ENCODE measurements at places on chromosomes 7 and 10.
A peak's percentile ranks its signal among the peaks of the same experiment; 100 is the strongest.

- no peak for DNase-seq
Observed at GRCh38 chr10:29791773-29792172, 157.0 kb upstream of the SVIL start.

DNA sequence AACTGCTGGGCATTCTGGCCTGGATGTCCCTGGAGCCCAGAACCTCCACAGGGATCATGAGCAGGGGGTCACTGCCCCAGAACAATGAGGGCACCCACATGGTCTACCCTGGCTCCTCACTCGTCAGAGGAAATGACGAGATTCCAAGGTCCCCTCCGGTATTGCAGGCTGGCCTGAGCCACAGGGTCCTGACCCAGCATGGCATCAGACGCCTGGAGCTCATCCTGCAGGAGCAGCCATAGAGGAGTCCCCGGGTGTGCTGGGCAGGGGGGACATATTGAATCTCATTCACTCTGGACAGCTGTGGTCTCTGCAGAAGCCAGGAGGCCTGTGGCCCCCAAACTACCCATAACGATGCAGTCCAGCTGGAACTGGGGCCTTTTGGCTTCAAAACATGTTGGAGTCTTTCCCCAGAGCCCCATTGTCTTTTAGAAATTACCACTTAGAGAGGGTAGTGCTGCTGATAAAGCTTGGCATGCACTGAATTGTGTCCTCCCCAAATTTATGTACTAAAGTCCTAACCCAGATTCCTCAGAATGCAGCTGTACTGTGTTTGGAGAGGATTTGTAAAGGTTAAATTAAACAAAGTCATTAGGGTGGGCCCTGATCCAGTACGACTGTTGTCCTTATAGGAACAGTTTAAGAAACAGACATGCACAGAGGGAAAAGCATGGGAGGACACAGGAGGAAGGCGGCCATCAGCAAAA lies 27.7 kb downstream of the ANXA8 start:
- DNase-seq, result no peak

- DNase-seq, result no peak
Observed at GRCh38 chr10:6877722-6878392, 297.8 kb upstream of the PRKCQ start.

GRCh38 chr7:102918845-102919244 lies 6.0 kb downstream of the LRRC17 start:
- no peak for DNase-seq

- no peak for DNase-seq
Observed at GRCh38 chr7:84904561-84904960, 282.3 kb downstream of the SEMA3D start.

GRCh38 chr10:130638991-130639390 lies 502.8 kb downstream of the GLRX3 start:
- DNase-seq, result no peak

DNA sequence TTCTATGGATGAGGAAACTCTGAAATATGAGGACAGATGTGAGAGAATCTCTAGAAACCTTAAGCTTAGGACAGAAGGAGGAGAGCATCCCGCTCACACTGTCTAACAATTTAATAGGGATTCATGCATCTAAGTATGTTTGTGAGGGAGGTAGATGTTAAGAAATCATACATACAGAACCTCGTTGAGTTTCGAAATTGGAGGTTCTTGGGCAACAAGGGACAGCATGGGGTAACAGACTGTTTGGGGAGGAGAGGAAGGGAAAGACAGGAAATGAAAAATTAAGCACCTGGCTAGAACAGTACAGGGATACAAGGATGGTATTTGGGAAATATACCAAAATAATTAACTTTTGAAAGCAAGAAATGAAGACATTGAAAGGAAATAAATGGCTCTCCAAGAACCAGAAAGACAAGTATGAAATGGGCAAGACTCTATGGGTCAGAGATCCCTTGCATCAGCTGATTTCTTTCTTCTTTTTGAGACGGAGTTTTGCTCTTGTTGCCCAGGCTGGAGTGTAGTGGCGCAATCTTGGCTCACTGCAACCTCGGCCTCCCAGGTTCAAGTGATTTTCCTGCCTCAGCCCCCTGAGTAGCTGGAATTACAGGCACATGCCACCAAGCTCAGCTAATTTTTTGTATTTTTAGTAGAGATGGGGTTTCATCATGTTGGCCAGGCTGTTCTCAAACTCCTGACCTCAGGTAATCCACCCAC lies 207.9 kb downstream of the CTNNA3 start:
- DNase-seq, result no peak

DNA sequence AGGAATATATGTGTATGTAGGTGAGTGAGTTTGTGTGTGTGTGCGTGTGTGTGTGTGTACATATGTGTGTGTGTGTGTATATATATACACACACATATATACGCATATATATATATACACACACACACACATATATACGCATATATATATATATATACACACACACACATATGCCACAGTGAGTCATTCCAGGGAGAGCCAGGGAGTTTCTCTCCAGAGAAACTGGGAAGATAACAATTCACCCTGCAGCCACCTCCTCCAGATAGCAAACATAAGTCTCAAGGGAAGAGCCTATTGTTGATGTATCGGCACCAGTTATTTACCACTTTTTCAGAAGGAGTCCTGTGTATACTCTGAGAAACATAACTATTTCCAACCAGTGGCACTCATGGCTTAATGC lies 102.3 kb upstream of the STK17A start:
- no peak for DNase-seq

GRCh38 chr10:101066146-101066895 lies 4.5 kb downstream of the KAZALD1 start:
- DNase-seq, result peak; percentile 58

DNA sequence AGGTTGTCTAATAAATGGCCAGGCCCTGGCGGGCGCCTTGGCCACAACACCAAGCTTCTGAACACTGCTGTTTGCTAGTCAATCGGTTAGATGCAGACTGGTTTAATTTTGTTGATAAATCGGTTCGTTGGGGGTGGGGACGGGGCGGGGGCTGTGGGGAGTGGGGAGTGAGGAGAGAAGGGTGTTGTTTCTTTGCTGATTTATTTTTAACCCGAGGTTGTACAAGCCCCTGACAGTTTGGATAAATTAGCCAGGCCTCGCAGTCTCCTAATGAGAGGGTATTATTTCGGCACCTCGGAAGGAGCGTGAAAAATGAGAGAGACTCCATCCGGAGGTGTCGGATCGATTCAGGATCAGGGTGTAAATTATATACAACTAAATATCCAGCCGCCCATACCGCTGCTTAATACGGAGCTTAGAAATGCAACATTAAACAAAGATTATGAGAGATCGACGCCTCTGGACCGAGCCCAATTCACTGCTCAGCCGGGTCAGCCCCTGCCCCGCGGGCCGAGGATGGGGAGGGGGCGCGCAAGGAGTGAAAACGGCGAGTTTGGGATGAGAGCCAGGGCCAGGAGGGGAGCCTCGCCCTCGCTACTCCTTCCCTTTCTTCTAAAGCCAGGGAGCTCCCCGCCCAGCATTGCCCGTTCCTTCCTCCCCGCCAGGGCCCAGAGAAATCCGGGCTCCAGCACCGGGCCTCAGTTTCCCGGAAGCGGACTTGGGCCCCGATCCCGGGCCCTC lies 8.0 kb downstream of the UNCX start:
- no peak for DNase-seq

GRCh38 chr7:157073335-157073734 lies 62.9 kb upstream of the MNX1 start:
- DNase-seq, result no peak

DNA sequence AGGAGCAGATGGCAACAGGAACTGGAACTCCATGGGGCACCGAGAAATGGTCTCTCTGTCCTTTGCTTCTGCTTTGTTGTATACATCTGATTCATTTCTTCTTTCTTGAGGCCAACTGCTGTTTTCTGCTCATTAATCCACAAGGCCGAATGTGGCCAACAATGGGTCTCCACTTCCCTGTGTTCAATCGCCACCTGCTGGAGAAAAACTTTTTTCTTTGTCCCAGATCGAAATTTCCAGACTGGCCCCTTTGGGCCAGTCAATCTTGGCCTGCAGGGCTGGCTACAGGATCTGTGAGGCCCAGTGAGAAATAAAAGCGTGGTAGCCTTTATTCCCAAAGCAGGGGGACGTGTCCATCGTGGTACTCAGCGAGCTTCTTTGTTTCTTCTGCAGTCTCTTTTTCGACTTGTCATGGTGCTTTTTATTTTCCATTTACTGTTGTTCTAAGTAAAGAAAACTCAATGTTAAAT lies 58.8 kb downstream of the PARP12 start:
- peak; percentile 54 for DNase-seq

DNA sequence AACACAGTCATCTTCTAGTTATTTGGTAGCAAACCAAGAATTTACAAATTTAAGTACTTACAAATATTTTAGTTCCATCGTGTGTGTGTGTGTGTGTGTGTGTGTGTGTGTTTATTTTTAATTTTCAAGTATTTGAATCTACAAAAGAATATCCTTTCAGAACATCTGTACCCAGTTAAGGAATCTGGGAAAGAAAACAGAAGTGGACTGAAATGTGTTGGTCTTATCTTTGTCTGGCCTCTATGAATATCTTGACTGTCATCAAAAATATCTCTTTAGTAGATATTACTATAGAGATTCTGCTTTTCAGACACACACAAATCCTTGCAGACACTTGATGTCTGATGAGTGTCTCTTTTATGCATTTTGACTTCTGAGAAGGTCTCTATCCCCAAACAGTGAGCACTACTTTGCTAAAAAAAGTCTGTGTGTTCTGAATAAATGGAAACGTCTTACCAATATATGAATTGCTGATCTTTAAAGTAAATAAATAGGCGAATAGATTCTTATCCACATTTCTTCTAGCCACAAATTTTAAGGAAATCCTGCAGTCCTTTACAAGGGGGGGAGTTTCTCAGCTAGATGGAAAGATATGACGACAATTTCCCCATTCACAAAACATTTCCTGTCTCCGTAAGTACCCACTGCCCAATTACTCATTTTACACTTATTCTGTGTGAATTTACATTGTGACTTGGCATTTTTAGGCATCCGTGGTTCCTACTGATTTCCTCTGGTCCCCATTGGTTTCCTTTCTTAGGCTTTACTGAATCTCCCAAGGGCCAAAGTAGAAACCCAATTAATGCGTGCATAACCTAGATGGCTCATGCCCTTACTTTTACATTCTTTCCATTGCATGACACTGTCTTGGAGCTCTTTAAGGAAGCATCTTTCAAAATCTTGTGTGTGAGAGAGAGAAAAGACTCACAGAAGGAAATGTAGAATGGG lies 36.0 kb downstream of the NRCAM start:
- no peak for DNase-seq

DNA sequence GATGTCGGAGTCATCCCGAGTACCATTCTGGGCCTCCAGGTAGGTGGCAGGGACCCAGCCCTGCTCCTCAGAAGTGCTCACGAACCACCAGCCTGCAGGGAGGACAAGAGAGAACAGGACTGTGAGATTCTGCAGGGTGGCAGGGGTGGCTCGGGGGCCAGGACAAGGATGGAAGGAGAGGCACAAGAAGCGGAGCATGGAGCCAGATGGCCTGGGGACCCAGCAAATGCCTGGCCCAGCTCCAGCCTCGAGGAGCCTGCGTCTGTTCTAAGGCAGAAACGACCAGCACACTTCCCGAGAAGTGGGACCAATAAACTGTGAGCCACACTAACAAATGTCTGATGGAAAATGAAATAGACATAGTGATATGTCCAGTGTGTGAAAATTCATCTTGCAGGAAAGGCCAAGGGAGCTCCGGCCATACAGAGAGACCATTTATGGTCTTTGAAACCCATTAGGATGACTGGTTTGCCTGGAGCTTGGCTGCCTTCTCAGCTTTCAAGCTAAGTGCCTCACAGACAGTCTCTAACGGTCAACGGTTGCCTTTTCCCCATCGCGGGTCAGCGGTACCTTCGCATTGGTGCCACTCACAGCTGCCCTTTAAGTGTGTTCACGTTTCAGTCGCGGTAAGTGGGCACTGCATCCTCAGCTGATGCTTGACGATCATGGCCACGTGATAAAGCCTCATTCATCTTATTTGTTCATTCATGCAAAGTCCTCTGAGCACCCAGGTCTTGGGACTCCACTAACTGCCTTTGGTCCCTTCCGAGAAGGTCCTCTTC lies 133.8 kb downstream of the NEURL1 start:
- no peak for DNase-seq

DNA sequence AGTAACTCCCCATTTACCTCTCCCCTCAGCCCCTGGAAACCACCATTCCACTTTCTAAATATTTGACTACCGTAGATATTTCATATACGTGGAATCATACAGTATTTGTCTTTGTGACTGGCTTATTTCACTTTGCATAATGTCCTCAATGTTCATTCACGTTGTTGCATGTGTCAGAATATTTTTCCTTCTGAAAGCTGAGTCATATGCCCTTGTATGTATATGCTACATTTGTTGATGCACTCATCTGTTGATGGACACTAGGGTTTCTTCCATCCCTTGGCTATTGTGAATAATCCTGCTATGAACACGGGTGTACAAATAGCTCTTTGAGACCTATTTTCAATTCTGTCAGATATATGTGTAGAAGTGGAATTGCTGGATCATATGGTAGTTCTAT lies 25.8 kb upstream of the TSPAN13 start:
- no peak for DNase-seq

- no peak for DNase-seq
Observed at GRCh38 chr10:46297406-46298204, 10.8 kb downstream of the ANTXRL start.

- no peak for DNase-seq
Observed at GRCh38 chr10:52066383-52066782, 247.7 kb upstream of the DKK1 start.

DNA sequence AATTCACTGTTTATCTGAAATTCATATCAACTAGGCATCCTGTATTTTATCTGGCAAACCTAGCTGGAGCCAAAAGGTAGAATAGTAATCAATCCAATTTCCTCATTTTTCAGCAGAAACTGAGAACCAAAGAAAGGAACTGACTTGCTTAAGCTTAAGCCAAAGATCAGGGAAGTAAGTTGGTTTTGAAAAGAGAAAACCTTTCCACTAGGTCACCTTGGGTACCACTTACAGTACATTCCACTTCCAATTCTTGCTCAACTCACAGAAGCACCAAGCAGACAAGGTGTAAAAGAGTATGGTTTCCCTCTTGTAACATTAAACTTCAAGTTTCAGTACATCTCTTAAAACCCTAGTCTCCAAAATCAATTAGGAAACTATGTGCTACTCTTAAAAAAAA lies 79.6 kb downstream of the ZFAND4 start:
- no peak for DNase-seq

GRCh38 chr7:108311446-108312168 lies 144.6 kb downstream of the NRCAM start:
- no peak for DNase-seq

- DNase-seq, result no peak
Observed at GRCh38 chr7:132759482-132760243, 183.4 kb upstream of the PLXNA4 start.

DNA sequence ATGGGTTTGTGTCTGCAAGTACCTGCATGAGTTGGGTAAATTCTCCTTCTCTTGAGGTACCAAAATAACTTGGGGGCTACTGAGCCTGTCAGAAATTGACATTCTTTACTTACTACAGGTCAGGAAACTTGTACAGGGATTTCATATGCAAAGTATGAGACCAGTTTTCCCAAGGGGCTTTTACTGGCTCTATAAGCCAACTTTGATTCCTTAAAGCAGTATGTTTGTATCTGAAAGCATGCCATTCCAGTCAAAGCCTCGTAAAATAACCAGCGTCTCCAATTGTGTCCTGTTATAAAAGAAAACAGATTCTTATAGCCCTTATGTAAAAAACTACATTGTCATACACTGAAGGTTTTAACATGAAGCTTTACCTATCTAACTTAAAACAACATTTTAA lies 90.2 kb downstream of the ZNF467 start:
- DNase-seq, result no peak

Measured in GM12892 (cell line).